ENCODE measurements at places on chromosomes 12 and 14. TPM values are rescaled to one million over a fixed set of nuclear protein-coding genes. Genes with fewer than 3 reads are reported as not detected.

The SERPINA1 gene
- total RNA-seq = 0.59 TPM

The FAM222A gene
- total RNA-seq = 5.9 TPM

The INHBC gene
- not detected for total RNA-seq

The CSAD gene
- 5.4 TPM for total RNA-seq

The FOXN4 gene
- 0.12 TPM for total RNA-seq

The PTPN21 gene
- total RNA-seq = 8.9 TPM
